ENCODE measurements at places on chromosomes 7 and 10. TPM values are rescaled to one million over a fixed set of nuclear protein-coding genes. Genes with fewer than 3 reads are reported as not detected.

The ZNF239 gene
- total RNA-seq = 0.52 TPM

The TWIST1 gene
- not detected for total RNA-seq

The ARHGAP22 gene
- not detected for total RNA-seq

DNA sequence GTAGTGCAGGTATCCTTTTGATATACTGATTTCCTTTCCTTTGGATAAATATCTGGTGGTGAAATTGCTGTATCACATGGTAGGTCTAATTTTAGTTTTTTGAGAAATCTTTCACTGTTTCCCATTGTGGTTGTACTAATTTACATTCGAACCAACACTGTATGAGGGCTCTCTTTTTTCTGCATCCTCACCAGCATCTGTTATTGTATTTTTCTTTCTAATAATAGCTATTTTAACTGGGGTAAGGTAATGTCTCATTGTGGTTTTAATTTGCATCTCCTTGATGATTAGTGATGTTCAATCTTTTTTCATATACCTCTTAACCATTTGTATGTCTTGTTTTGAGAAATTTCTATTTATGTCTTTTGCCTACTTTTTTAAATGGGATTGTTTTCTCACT, 335.4 kb upstream of the MTPN start:
- no peak overlapping the region for H3K27ac ChIP-seq
- H3K27me3 ChIP-seq = no peaks in the 10 kb centered on the region
- H3K36me3 ChIP-seq = no peaks in the 10 kb centered on the region
- H3K4me1 ChIP-seq = no peaks in the 10 kb centered on the region
- no peak overlapping the region for H3K4me3 ChIP-seq
- no peak for DNase-seq

- H3K27ac ChIP-seq = peak overlapping the region; percentile 97
- H3K36me3 ChIP-seq = peaks cover 26% of the 10 kb centered on the region
- peak overlapping the region; percentile 99 for H3K4me3 ChIP-seq
- no peaks in the 10 kb centered on the region for H3K27me3 ChIP-seq
- DNase-seq = no peak
- H3K4me1 ChIP-seq = peaks cover 34% of the 10 kb centered on the region
Measured at GRCh38 chr10:87816898-87817608, 973 bp downstream of the ATAD1 start.

DNA sequence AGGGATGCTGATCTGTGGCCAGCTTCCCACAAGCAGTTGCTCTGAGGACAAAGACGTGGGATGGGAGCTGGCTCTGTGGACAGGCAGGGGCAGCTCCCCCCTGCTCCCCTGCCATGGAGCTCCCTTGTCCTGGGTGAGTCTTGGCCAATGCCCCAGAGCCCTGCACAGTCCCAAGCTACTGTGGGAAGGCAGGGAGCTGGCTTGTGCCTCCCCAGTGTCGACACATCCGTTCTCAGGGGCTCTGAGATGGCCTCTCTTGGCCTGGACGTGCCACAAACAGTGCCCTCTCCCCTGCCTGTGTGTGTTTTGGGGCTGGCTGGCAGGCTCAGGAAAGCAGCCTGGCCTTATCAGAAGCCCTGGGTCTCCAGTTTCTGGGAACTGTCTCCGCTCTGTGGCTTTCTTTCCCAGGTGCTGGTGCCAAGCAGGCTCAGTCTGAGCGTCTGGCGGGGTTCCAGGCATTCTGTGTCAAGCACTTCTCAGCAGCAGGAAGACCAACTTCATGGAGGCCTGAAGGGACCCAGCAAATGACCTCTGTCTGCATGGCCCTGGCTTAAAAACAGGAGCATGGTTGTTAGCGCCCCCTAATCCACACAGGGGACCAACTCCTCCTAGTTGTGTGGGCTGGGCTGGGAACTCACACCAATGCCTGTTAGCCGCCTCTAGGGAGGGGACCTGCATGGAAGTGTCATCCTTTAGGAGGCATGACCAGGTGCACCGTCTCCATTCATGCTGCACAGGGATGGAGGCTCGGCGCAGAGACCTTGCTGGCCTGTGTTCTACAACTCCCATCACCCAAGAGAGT, 375.2 kb downstream of the RPS24 start:
- no peak for DNase-seq
- no peak overlapping the region for H3K4me3 ChIP-seq
- H3K27ac ChIP-seq = no peak overlapping the region
- H3K27me3 ChIP-seq = peaks cover 11% of the 10 kb centered on the region
- H3K4me1 ChIP-seq = peaks cover 9% of the 10 kb centered on the region
- no peaks in the 10 kb centered on the region for H3K36me3 ChIP-seq

DNA sequence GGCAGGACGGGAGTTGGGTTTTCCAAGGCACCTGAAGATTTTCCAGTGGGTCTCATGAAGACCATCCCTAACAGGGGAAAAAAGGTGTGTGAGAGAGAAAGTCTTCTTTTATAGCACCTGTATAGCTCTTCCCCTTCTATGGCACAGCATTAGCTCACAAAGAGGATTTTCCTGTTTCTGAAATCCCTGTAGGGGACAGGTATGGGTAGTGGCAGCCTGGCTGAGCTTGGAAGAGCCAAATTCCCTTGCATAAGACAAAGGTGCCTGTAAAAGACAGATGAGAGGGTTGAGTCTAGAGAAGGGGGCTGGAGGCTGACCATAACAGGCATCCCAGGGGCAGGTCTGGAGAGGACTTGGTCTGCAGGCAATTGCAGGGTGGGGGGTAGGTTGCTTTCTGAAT, 63.7 kb downstream of the COL13A1 start:
- H3K27me3 ChIP-seq = peaks cover 8% of the 10 kb centered on the region
- no peak overlapping the region for H3K4me3 ChIP-seq
- H3K36me3 ChIP-seq = no peaks in the 10 kb centered on the region
- peaks cover 8% of the 10 kb centered on the region for H3K4me1 ChIP-seq
- DNase-seq = no peak

GRCh38 chr10:62916141-62916603, 100.0 kb upstream of the EGR2 start:
- no peak overlapping the region for H3K4me3 ChIP-seq
- no peak for DNase-seq
- peaks cover 11% of the 10 kb centered on the region for H3K27me3 ChIP-seq
- no peaks in the 10 kb centered on the region for H3K36me3 ChIP-seq
- H3K4me1 ChIP-seq = no peaks in the 10 kb centered on the region
- no peak overlapping the region for H3K27ac ChIP-seq

DNA sequence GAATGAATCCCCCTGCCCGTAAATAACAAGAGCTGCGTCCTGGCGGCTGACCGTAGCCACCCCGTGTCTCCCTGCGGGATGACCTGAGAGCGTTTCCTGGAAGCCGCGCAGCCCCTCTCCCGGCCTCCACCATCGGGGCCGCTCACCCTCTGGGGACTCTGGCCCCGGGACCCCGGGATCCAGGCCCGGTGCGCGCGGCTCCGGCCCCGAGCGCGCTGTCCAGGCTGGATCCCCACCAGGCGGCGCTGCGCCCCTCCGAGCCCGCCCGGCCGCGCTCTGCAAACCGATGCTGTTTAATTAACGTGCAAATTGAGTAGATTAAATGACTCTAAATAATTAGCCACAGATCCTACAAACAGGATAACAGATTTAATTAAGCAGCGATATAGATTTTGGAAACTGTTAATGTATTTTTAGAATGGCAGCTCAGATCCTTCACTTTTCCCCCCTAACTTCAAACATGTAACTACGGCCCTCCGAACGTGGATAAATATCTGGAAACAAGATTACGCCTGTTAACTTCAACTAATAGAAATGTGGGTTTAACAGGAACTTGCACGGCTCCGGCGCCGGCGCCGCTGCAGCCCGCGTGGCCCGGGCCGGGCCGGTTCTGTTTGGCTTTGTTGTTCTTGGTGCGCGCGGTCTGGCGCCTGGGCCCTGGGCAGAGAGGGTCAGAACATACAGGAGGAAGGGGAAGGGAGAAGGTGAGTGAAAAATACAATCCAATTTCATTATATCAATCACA, 7.1 kb upstream of the UNCX start:
- peak; percentile 47 for DNase-seq
- H3K27ac ChIP-seq = peak overlapping the region; percentile 18
- no peak overlapping the region for H3K4me3 ChIP-seq
- H3K27me3 ChIP-seq = peaks cover 60% of the 10 kb centered on the region
- H3K36me3 ChIP-seq = no peaks in the 10 kb centered on the region
- no peaks in the 10 kb centered on the region for H3K4me1 ChIP-seq

- H3K27ac ChIP-seq = no peak overlapping the region
- H3K4me1 ChIP-seq = no peaks in the 10 kb centered on the region
- no peaks in the 10 kb centered on the region for H3K27me3 ChIP-seq
- no peaks in the 10 kb centered on the region for H3K36me3 ChIP-seq
- no peak overlapping the region for H3K4me3 ChIP-seq
Measured at GRCh38 chr7:82067628-82068264, 297.9 kb upstream of the HGF start.

- DNase-seq = no peak
- no peaks in the 10 kb centered on the region for H3K36me3 ChIP-seq
- no peak overlapping the region for H3K4me3 ChIP-seq
- H3K4me1 ChIP-seq = no peaks in the 10 kb centered on the region
- no peak overlapping the region for H3K27ac ChIP-seq
Measured at GRCh38 chr10:19702215-19702614, 114.0 kb upstream of the PLXDC2 start.

GRCh38 chr7:155234950-155235789, 62.5 kb upstream of the INSIG1 start:
- H3K36me3 ChIP-seq = no peaks in the 10 kb centered on the region
- DNase-seq = no peak
- H3K27me3 ChIP-seq = peaks cover 6% of the 10 kb centered on the region
- no peak overlapping the region for H3K27ac ChIP-seq

DNA sequence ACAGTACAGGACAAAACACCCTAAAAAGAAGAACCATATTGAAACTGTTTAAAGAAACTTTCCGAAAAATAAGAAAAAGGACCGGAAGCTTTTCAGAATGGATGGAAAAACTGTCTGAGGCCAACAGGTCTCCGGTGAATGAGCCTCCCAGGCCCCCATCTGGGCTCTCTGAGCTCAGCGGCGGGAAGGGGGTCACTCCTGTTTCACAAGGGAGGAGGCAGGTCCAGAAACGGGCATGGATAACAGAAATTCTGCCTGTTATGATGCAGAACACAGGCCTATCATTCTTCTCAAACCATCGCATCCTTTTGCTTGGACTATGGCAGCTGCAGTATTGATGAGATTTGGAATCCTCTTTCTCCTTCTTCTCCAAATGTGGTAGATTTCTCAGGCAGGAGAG, 58.9 kb upstream of the SHH start:
- H3K27me3 ChIP-seq = peaks cover 5% of the 10 kb centered on the region
- H3K4me1 ChIP-seq = no peaks in the 10 kb centered on the region
- DNase-seq = no peak
- H3K27ac ChIP-seq = no peak overlapping the region
- no peaks in the 10 kb centered on the region for H3K36me3 ChIP-seq

GRCh38 chr10:116263870-116264655, 8.9 kb downstream of the GFRA1 start:
- H3K4me1 ChIP-seq = no peaks in the 10 kb centered on the region
- H3K27ac ChIP-seq = no peak overlapping the region
- H3K4me3 ChIP-seq = no peak overlapping the region
- DNase-seq = no peak
- peaks cover 6% of the 10 kb centered on the region for H3K27me3 ChIP-seq

All from activated CD8-positive, alpha-beta T cell treated with anti-CD3 and anti-CD28 coated beads, Interleukin-2, amount 10 ng/mL, durations not matched to agents 7 days and 5 days (primary cell).